ENCODE measurements at places on chromosomes 6 and 20.

DNA sequence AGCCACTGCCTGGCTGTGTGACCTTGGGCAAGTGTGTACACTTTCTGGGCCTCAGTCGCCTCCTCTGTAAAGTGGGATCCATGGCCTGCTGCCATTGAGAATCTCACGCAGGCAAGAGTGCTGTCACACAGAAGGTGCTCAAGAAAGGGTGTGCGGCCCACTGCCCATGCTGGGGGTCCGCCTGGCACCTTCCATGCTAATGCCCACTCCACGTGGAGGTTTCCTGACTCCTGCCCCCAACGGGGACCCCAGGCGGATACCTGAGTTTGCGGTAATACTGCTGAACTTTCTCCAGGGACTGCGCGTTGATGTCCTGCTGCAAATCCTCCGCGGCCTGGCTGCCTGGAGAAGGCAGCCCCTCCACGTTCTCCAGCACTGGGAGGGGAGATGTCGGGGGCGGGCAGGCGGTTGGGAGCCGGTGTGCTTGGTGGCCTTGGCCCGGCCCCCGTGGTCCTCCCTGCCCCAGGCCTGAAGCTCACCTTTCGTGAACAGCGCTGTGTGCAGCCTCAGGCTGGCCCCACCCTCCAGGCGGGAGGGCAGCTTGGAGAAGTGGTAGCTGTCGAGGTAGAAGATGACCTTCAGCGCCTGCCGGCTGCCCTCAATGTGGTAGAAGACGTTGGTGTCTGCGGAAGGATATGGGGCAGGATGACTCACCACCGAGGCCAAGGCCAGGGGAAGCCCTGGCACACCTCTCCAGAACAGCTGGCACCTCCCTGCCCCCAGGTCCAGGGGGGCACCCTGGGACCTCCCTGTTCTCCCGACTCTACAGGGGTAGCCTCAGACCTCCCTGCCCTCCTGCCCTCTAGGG lies 195.6 kb downstream of the PREX1 start:
- DNase-seq, result no peak

DNA sequence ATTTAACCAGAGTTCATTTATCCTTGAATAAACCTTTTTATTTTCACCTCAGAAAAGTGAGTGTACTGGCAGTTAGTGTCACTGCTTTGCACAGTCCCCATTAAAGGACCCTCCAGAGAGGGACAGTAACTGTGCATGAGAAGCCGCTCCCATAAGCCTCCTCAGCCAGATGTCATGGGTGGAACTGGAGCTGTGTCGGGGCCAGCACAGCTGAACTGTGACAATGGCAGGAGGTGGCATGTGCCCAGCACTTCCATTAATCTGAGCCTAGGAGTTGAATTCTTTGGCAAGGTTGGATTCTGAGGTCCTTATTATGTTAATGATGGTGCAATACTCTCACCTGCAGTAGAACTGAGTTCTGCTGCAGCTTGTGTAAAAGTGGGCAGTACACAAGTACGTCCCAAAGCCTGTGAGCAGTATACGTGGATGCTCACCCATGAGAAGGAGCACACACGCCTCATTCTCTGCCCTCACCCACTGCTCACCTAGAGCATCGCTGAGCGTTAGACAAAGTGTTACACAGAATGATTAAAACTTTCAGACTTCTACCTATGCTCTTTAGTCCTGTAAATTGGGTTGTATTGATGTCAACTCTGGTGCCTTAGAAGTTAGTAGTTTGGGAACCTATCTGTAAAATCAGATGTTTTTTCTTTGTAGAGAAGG lies 11.9 kb upstream of the CSE1L start:
- DNase-seq, result no peak

DNA sequence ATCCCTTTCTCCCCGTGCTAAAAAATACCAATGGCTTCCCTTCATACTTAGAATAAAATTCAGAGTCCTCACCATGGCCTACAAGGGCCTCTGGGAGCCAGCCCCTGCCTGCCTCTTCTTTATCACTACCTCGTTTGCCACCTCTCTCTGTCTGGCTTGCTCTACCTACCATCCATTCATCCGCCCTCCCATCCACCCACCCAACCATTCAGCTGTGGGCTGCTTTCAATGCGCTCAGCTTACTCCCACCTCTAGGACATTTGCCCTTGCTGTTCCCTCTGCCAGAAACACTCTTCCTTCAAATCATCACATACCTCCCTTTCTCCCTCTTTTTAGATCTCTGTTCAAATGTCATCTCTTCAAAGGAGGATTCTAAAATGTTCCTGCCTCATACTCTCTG lies 44.4 kb downstream of the PACSIN1 start:
- no peak for DNase-seq

DNA sequence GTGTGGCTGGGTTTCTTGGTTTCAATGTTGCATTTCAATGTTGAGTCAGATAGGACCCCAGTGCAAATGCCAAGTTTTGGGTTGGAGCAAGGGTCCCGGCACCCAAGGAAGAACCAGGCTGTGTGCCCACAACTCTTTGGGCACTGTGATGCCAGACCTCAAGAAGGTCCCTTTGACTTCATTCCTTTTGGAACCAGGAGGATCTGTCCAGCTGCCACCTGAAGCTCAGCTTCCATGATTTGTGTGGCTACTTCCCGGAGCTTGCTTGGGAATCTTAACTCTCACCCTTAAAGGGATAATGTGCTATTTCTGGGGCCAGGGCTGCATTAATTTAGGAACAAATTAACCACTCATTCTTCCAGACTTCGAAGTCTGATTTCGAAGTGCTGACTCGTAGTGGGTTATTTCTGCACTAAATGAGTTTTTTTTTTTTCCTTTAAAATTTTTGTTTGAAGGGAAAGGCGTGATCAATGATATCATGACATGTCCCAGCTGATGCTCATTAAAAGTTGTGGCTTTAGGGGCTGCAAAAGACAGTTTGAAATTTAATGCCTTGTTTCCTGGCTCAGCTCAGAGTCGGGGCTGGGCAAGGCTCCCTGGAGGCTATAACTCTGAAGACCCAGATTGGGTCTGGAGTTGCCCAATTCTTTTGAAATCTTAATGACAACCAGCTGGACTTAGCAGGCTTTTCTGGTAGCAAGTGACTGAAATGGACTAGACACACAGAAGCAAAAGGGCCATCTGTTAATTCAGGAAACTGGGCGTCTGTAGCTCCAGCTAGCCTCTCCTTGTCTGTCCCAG lies 24.0 kb upstream of the PHACTR3 start:
- no peak for DNase-seq

DNA sequence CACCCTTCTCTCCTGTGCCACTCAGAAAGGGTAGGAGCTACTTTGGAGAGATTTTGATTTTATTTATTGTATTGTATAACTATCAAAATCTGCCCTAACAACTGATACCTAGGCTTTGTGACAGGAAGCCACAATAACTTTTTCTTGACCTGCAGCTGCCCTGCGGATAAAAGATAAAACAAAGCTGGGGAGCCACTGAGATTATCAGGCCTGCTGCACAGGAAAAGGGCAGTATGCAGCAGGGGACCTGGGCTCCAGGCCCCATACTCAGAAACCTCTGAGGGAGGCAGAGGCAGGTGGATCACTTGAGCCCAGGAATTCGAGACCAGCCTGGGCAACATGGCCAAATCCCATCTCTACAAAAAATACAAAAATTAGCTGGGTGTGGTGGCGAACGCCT lies 980 bp upstream of the SNX21 start:
- DNase-seq, result no peak

- no peak for DNase-seq
Measured at GRCh38 chr6:98779618-98780017, 54.8 kb upstream of the POU3F2 start.

Measured in pons (tissue), 1 donor.